Thoracic aorta (tissue), 2 donors: ENCODE measurements at places on chromosomes 5 and 9.
A peak's percentile ranks its signal among the peaks of the same experiment; 100 is the strongest.

- H3K36me3 ChIP-seq: peaks cover 49% of the 10 kb centered on the region
- no peaks in the 10 kb centered on the region for H3K4me1 ChIP-seq
Observed at GRCh38 chr5:14379739-14380497, 201.7 kb upstream of the OTULINL start.

DNA sequence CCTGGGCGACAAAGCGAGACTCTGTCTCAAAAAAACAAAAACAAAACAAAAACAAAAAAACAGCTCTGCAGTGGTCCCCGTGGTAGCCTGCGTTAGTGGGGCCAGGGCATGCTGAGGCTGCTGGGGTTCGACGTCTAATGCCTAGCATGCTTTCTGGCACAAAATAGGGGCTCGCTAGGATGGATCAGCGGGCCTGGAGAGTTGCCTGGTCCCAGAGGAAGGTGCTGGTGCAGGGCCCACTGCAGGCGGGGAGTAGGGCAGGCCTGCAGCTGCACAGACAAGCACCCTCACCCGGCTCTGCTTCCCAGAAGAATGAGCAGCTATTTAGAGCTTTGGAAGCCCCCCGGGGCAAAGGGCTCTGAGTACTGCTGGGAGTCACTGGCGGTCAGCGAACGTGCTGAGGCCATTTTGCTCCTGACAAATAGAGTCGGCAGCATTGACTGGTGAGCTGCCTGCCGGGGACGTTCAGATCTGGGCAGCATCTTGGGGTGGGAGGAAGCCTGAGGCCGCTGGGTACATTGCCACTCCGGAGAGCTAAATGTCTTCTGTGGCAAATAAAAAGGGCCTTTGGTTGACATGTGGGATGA, 126.7 kb downstream of the OLFM1 start:
- no peak overlapping the region for H3K27ac ChIP-seq
- peaks cover 22% of the 10 kb centered on the region for H3K4me1 ChIP-seq
- H3K4me3 ChIP-seq: no peak overlapping the region
- no peaks in the 10 kb centered on the region for H3K27me3 ChIP-seq

GRCh38 chr9:124262649-124262972, 4.9 kb downstream of the NEK6 start:
- H3K27me3 ChIP-seq: no peaks in the 10 kb centered on the region
- H3K4me1 ChIP-seq: peaks cover 61% of the 10 kb centered on the region
- no peak for DNase-seq
- no peaks in the 10 kb centered on the region for H3K36me3 ChIP-seq
- peak overlapping the region; percentile 60 for H3K4me3 ChIP-seq

DNA sequence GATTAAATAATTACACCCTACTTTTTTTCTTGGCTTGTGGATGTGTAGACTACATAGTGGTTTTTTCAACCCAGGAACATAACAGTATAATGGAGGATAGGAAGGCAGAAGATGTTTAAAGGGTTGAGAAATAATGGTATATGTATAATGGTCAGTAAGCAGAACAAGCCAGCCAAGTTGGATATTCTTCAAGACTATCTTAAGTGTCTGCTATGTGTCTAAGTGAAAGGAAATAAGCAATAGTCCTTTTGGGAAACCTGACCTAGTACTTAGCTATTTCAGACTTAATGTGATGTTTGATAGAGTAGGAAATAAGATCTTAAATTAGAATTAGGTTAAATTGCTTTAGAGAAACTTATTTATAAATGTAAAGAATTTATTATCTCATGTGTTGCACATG, 85.7 kb downstream of the PTPDC1 start:
- no peaks in the 10 kb centered on the region for H3K27me3 ChIP-seq
- H3K27ac ChIP-seq: peak overlapping the region; percentile 32
- DNase-seq: no peak
- H3K4me3 ChIP-seq: peak overlapping the region; percentile 93
- H3K4me1 ChIP-seq: peaks cover 72% of the 10 kb centered on the region
- no peaks in the 10 kb centered on the region for H3K36me3 ChIP-seq

DNA sequence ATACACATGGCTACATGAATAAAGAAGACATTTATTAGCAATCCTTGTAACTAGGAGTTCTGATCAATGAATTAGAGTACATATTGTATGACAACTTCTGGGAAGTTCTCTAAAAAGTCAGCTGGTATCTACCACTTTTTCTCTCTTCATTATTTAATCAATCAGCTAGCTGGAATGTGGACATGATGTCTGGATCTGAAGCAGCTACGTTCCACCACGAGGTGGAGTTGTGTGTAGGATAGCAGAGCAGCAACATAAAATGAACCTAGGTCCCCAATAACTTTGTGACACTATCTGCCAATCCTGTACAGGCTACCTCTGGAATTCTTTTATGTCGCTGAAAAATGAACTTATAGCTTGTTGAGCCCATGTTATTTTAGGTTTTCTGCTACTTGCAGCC, 32.9 kb upstream of the ENTREP1 start:
- no peaks in the 10 kb centered on the region for H3K27me3 ChIP-seq
- DNase-seq: no peak
- H3K4me3 ChIP-seq: no peak overlapping the region
- H3K27ac ChIP-seq: no peak overlapping the region
- H3K4me1 ChIP-seq: no peaks in the 10 kb centered on the region

DNA sequence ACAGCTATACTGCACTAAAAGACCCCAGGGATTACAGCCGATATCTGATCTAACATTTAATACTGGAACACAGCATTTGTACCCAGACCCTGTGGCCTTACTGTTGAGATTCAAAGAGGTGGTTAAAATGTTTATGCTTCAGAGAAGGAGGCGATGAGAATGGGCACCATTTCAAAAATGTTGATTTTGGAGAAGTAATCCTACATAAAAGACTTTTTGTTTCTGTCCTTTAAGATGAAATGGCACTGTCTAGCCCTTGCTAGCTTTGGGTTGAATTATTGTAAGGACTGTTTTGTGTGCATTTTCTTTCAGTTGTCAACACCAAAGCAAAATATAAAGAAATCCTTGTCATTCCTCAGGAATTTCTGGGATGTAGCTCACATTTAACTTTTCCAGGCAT, 288.5 kb upstream of the ANKH start:
- no peak overlapping the region for H3K4me3 ChIP-seq
- H3K36me3 ChIP-seq: no peaks in the 10 kb centered on the region
- H3K27me3 ChIP-seq: no peaks in the 10 kb centered on the region
- DNase-seq: no peak
- peaks cover 6% of the 10 kb centered on the region for H3K4me1 ChIP-seq

GRCh38 chr9:35741740-35742139, 7.3 kb downstream of the GBA2 start:
- no peak overlapping the region for H3K27ac ChIP-seq
- H3K27me3 ChIP-seq: no peaks in the 10 kb centered on the region
- peaks cover 13% of the 10 kb centered on the region for H3K4me1 ChIP-seq
- no peak overlapping the region for H3K4me3 ChIP-seq

DNA sequence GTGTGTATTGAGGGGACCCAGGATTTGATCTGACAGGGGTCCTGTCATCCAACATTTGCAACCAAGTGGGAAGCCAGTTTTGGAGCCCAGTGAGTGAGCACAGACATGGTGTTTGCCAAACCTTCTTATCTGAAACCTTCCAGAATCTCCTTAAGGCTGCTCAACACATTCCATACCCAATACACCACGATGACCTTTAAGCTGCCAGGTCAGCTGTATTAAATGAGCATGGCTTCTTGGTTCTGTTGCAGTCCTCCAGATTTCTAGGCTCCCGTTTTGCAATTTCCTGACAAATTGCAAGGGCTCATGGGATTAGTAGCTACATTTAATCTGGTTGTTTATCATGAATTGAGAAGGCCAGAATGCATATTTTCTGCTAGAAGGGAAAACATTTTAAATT, 124.2 kb upstream of the ATP10B start:
- H3K27me3 ChIP-seq: no peaks in the 10 kb centered on the region
- H3K4me3 ChIP-seq: no peak overlapping the region
- H3K4me1 ChIP-seq: no peaks in the 10 kb centered on the region
- H3K36me3 ChIP-seq: no peaks in the 10 kb centered on the region

- no peak for DNase-seq
- no peak overlapping the region for H3K27ac ChIP-seq
- no peaks in the 10 kb centered on the region for H3K4me1 ChIP-seq
- no peak overlapping the region for H3K4me3 ChIP-seq
- no peaks in the 10 kb centered on the region for H3K27me3 ChIP-seq
- no peaks in the 10 kb centered on the region for H3K36me3 ChIP-seq
Observed at GRCh38 chr5:171580502-171581265, 161.2 kb downstream of the FGF18 start.

DNA sequence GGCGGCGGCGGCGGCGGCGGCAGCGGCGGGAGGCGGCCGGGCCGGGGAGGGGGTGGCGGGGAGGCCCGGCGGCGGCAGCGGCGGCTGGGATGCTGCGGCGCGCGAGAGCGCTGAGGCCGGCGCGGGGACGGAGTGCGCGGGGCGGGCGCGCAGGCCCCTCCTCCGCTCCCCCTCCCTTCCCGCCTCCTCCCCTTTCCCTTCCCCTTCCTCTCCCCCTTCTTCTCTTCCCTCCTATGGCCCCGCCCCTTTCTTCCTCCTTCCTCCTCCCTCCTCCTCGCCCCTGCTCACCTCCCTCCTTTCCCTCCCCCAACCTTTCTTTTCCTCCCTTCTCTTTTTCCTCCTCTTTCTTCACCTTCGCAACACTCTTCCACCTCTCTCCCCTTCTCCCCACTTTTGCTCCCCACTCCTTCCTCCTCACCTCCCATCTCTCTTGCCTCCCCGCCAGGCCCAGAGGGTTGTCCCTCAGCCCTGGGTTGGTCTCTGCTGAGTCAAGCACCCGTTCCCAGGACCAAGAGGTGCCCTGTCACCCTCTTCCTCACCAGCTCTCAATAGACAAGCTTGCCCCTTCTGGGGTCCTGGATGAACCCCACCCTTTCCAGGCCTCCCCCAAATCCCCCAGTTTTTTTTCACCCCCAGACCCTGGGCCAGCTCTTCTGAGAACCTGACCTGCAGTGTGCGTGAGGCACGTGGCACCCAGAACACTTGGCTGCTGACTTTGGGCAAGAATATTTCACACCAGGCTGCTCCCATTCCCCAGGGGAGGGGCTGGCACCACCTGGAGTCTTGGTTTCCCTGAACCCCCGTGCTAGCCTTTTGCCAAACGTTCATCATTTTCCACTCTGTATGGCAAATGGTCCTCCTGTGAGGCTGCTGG, at the start of gene SEMA4D:
SEMA4D (minus strand) TSS at position 136 of the 874 bp plus-strand sequence. CDS start 92,657 bp downstream, outside the sequence.
- H3K27me3 ChIP-seq: no peaks in the 10 kb centered on the region
- DNase-seq: peak; percentile 45
- peaks cover 11% of the 10 kb centered on the region for H3K4me1 ChIP-seq
- H3K4me3 ChIP-seq: peak within 1 kb of the TSS; percentile 88

DNA sequence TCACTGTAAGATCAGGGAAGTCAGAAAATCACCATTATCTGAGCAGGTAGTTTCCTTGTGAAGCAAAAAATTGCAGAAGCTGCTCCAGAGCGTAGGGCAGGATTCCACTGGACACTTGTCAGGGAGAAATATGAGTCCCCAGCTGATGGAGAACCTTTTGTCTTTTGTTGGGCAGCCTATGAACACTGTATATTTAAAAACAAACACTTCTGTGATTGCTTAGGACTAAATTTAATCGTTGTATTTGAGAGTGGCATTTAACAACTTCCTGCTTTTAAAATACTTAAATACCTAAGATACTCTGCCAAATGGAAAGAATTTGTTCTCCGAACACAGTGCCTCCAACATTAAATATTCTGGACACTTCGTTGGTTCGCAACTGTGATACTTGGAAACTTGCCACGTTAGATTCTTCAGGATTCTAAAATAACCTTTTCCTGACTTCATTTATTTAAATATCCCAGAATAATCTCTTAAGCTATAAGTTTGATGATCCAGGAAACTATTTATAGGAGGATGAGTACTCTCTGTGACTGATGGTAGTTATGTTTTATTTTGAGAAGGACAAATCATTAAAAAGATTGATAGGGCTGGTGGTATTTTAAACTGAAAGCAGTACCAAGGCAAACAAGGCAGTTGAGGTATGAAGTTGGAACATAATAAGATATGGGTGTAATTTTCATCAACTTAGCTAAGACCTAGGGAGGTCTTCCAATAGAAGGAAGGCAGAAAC, 2.7 kb upstream of the HSPA4 start:
- no peaks in the 10 kb centered on the region for H3K27me3 ChIP-seq
- H3K4me3 ChIP-seq: peak overlapping the region; percentile 57
- peak overlapping the region; percentile 97 for H3K27ac ChIP-seq
- peaks cover 31% of the 10 kb centered on the region for H3K4me1 ChIP-seq
- H3K36me3 ChIP-seq: no peaks in the 10 kb centered on the region

DNA sequence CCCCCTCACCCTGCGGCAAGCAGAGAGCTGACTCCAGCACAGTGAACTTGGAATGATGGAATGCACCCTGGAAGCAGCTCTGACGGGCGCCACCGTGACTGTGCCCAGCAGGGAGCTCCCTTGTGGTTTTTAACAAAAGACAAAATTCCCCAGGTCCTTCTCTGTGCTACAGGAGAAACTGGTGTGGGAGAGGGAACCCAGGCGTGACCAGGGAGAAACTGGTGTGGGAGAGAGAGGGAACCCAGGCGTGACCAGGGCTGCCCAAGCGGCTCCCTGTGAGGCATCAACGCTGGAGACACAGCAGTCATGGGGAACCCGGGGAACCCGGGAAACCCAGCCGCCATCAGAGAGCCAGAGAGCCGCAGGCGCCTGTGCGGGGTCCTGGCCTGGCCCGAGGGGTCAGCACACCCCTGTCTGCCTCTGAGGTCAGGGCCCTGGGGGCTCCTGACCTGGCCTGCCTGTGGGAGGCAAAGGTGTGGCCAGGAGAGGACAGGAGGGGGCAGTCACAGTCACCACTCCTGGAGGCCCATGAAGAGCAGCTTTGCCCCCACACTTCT, 3.1 kb upstream of the AHRR start:
- peaks cover 7% of the 10 kb centered on the region for H3K4me1 ChIP-seq
- no peak overlapping the region for H3K4me3 ChIP-seq
- H3K27me3 ChIP-seq: no peaks in the 10 kb centered on the region
- DNase-seq: no peak

DNA sequence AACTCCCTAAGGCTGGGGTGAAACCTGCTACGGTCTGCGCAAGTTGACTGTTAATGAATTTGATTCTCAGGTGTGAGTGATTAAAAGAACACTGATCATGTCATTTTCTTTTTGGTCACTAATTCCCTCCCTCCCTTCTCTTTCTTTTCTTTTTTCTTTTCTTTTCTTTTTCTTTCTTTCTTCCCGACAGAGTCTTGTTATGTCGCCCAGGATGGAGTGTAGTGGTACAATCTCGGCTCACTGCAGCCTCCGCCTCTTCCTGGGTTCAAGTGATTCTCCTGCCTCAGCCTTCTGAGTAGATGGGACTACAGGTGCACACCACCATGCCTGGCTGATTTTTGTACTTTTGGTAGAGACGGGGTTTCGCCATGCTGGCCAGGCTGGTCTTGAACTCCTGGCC, 2.6 kb downstream of the ANXA1 start:
- no peaks in the 10 kb centered on the region for H3K27me3 ChIP-seq
- H3K27ac ChIP-seq: peak overlapping the region; percentile 75
- H3K36me3 ChIP-seq: peaks cover 6% of the 10 kb centered on the region
- DNase-seq: no peak
- peaks cover 59% of the 10 kb centered on the region for H3K4me1 ChIP-seq
- H3K4me3 ChIP-seq: peak overlapping the region; percentile 84

GRCh38 chr5:119678351-119679028, 49.1 kb downstream of the FAM170A start:
- H3K4me1 ChIP-seq: no peaks in the 10 kb centered on the region
- DNase-seq: no peak
- no peak overlapping the region for H3K4me3 ChIP-seq
- no peak overlapping the region for H3K27ac ChIP-seq
- H3K27me3 ChIP-seq: no peaks in the 10 kb centered on the region
